Small intestine (tissue), 16 donors: ENCODE measurements at places on chromosomes 1 and 21. TPM values are rescaled to one million over a fixed set of nuclear protein-coding genes. Genes with fewer than 3 reads are reported as not detected.

- no peaks in the 10 kb centered on the region for H3K27me3 ChIP-seq
- no peaks in the 10 kb centered on the region for H3K4me1 ChIP-seq
Measured at GRCh38 chr1:58324558-58324957, 222.0 kb downstream of the OMA1 start.

- H3K27ac ChIP-seq: no peak overlapping the region
- no peak overlapping the region for H3K4me3 ChIP-seq
- no peaks in the 10 kb centered on the region for H3K4me1 ChIP-seq
- DNase-seq: no peak
Measured at GRCh38 chr1:215888159-215888558, 321.1 kb downstream of the KCTD3 start.

The IFI44L gene
- polyA plus RNA-seq: 0.45 TPM

DNA sequence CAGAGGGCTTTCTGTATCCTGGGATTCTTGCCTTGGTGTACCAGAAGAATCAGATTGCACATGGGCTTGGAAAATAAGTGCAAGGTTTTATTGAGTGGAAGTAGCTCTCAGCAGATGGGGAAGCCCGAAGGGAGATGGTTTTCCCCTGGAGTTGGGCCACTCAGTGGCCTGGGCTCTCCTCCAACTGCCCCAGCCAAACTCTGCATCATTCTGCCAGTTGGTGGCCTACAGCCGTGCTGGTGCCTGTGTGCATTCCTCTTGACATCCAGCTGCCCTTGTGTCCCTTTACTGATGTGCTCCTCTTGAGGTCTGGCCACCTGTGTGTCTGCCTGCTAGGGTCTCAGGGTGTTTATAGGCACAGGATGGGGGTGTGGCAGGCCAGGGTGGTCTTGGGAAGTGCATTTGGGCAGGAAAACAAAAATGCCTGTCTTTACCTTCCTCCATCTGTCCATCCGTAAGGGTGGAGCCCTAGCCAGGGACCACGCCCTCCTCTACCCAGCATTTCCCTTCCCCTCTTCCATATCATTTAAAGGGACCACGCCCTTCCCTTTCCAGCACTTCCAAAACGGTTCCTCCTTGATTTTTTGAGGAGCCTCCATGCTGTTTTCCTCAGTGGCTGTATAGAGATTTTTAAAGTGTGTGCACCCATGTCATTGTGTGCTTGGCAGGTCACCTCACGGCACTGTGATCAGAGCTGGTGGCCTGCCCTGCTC, 18.9 kb downstream of the SNAP47 start:
- H3K36me3 ChIP-seq: peaks cover 2% of the 10 kb centered on the region
- DNase-seq: no peak
- no peak overlapping the region for H3K27ac ChIP-seq
- no peak overlapping the region for H3K4me3 ChIP-seq
- H3K27me3 ChIP-seq: no peaks in the 10 kb centered on the region

DNA sequence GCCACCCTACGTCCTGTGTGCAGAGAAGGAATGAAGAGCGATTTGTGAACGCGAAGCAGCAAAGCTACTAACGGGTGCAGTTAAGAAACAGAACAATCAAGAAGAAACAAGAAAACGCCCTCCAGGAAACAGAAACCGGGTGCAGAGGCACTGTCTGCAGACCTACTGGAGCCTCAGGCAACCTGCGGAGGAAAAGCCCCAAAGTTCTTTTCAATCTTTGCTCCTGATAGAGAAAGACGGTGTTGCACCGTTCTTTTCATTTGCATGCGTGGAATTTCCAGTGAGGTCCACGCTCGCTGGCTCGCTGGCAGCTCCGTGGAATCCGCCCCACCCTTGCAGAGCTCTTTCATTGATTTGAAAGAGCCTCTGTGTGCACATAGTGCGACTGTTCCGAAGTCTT, 37.0 kb upstream of the PDE9A start:
- no peaks in the 10 kb centered on the region for H3K36me3 ChIP-seq
- no peak for DNase-seq
- H3K4me1 ChIP-seq: no peaks in the 10 kb centered on the region
- no peak overlapping the region for H3K27ac ChIP-seq
- peaks cover 10% of the 10 kb centered on the region for H3K27me3 ChIP-seq

The SH2D2A gene
- 2.7 TPM for polyA plus RNA-seq

DNA sequence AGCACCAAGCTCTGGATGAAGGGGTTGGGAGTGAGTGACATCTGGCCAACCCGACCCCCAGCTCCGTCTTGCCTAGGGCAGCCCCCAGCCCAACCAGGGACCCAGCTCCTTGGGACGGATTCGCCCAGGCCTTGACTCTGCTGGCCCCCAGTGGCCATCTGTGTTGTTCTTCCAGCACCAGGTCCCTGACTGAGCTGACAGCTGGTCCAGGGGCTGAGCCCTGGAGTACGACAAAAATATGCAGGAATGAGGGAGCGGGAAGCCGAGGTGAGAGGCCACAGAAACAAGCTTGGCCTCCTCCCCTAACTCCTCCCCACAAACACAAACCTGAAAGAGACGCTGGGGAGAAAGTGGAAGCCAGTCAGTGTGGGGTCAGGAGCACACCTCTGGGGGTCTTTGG, 55.0 kb upstream of the PAX7 start:
- H3K27me3 ChIP-seq: peaks cover 3% of the 10 kb centered on the region
- H3K4me3 ChIP-seq: no peak overlapping the region
- DNase-seq: peak; percentile 29
- no peak overlapping the region for H3K27ac ChIP-seq
- no peaks in the 10 kb centered on the region for H3K4me1 ChIP-seq
- H3K36me3 ChIP-seq: no peaks in the 10 kb centered on the region

DNA sequence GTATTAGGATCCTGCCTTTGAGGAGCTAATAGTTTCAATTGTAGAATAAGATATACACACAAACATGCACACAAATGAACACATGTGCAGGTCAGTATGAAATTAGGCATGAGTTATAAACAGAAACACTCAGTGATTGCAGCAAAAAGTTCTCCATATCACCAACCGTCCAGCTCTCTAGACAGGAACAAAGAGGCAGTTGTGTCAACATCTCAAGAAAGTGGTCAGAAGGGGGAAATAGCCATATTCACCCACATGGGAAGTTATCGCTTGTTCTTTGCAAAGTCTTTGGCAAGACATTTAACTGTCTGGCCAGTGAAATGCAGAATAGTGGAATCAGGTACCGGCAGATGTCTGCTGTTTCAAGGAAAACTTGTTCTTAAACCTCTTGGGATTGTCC, 29.4 kb upstream of the PIGC start:
- no peak overlapping the region for H3K27ac ChIP-seq
- no peaks in the 10 kb centered on the region for H3K27me3 ChIP-seq
- no peaks in the 10 kb centered on the region for H3K36me3 ChIP-seq
- H3K4me3 ChIP-seq: no peak overlapping the region
- no peaks in the 10 kb centered on the region for H3K4me1 ChIP-seq

- no peaks in the 10 kb centered on the region for H3K27me3 ChIP-seq
- no peaks in the 10 kb centered on the region for H3K4me1 ChIP-seq
- H3K27ac ChIP-seq: no peak overlapping the region
- no peak for DNase-seq
- H3K4me3 ChIP-seq: no peak overlapping the region
Measured at GRCh38 chr21:46660505-46660904, 25.0 kb downstream of the PRMT2 start.

The DENND2C gene
- not detected for polyA plus RNA-seq

The PTPRF gene
- 78.9 TPM for polyA plus RNA-seq

- H3K27ac ChIP-seq: no peak overlapping the region
- H3K27me3 ChIP-seq: no peaks in the 10 kb centered on the region
- peak; percentile 44 for DNase-seq
- H3K36me3 ChIP-seq: no peaks in the 10 kb centered on the region
- no peak overlapping the region for H3K4me3 ChIP-seq
Measured at GRCh38 chr1:163361123-163361934, 39.6 kb downstream of the NUF2 start.

GRCh38 chr1:206686478-206687249, 2.0 kb downstream of the MAPKAPK2 start:
- peaks cover 21% of the 10 kb centered on the region for H3K4me1 ChIP-seq
- no peaks in the 10 kb centered on the region for H3K27me3 ChIP-seq
- peak overlapping the region; percentile 83 for H3K27ac ChIP-seq
- no peak for DNase-seq
- peak overlapping the region; percentile 74 for H3K4me3 ChIP-seq

DNA sequence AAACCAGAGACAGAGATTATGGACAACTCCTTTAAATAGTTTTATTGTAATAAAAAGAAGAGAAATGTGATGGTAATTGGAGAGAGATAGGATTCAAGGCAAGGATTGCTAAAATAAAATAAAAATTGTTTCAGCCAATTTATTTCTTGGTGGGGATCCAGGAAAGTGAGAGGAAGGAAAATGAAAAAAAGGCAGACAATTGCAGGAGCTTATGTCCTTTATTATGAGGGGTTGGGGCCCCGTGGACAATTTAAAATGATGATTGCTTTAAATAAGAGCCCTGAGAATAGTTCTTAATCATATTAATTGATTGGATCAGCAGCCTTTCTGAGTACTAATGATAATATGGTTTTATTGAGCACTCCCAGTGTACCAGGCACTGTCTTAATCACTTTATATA, 40.2 kb downstream of the RGS2 start:
- no peaks in the 10 kb centered on the region for H3K36me3 ChIP-seq
- no peak overlapping the region for H3K4me3 ChIP-seq
- DNase-seq: no peak
- H3K27ac ChIP-seq: no peak overlapping the region

The GBP4 gene
- polyA plus RNA-seq: 5.9 TPM

- no peak overlapping the region for H3K4me3 ChIP-seq
- no peaks in the 10 kb centered on the region for H3K36me3 ChIP-seq
- DNase-seq: peak; percentile 65
- no peak overlapping the region for H3K27ac ChIP-seq
- H3K4me1 ChIP-seq: no peaks in the 10 kb centered on the region
- no peaks in the 10 kb centered on the region for H3K27me3 ChIP-seq
Measured at GRCh38 chr1:48109390-48110013, 112.3 kb upstream of the TRABD2B start.

DNA sequence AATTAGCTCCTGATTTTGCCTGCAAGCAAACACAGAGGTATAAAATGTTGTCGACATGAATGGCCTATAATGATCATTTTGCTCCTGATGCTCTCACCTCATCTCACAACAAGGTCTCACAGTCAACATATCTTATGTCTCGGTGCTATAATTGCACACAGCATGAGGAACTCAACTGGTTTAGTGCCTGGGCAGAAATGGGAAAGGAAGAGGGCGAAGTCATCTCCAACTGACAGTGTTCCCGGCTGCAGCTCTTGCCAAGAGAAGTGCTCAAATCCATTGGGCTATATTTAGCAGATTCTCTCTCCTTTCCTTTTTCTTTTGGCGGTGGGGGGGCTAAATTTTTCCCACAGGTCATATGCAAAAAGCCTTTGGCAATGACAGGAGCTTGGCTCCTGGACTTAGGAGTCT, 53.0 kb downstream of the SLC45A1 start:
- H3K4me3 ChIP-seq: no peak overlapping the region
- H3K27me3 ChIP-seq: no peaks in the 10 kb centered on the region
- peaks cover 52% of the 10 kb centered on the region for H3K36me3 ChIP-seq
- H3K27ac ChIP-seq: peak overlapping the region; percentile 77
- DNase-seq: no peak

DNA sequence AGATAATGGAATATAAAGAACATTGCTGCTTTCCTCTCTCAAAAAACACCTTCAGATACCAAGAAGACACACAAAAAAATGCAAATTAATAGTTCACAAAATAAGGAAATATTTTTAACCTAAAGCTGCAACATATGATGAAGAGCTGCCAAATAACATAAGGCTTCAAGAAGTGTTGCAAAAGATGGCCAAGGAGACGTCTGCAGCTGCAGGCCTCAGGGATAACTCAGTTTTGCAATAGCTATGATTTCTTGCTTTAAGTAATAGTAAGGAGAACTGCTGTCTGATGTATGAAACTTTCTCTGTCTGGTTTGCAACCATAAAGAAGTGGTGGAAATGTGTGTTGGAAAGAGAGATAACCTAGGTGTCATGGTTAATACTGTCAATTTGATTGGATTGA, 1237.5 kb downstream of the MRPL39 start:
- H3K27ac ChIP-seq: no peak overlapping the region
- no peak for DNase-seq
- H3K4me1 ChIP-seq: no peaks in the 10 kb centered on the region
- no peaks in the 10 kb centered on the region for H3K27me3 ChIP-seq
- H3K36me3 ChIP-seq: no peaks in the 10 kb centered on the region

The IGSF3 gene
- 5.4 TPM for polyA plus RNA-seq

DNA sequence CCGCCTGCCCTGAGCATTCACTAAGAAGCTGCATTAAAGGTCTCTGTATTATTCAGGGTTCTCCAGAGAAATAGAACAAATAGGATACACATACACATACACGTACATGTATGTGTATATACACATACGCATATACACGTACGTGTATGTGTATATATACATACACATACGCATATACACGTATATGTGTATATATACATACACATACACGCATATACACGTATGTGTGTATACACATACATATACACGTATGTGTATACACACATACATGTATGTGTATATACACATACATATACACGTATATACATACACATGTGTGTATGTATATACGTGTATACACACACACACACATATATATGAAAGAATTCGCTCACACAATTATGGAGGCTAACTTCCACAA, 108.9 kb upstream of the BARHL2 start:
- no peaks in the 10 kb centered on the region for H3K4me1 ChIP-seq
- H3K36me3 ChIP-seq: no peaks in the 10 kb centered on the region
- no peak overlapping the region for H3K4me3 ChIP-seq
- H3K27me3 ChIP-seq: peaks cover 7% of the 10 kb centered on the region

The SYT2 gene
- polyA plus RNA-seq: not detected

DNA sequence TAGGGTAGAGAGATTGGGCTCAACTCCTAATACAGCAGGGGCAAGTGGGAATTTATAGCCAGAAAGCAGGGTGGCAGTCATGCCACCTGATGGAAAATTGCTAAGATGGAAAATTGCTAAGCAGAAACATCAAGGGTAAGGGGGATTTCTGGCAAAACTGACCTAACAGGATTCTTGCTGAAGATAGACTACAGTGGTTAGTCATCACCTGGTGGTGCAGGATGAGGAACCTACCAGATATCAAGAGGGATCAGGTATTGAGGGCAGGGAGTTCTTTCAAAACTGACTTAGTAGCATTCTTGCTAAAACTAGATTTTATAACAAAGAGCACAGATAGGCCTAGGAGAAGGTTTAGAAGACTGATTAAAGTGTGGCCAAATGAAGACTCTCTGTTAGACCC, 292.9 kb downstream of the PLPP3 start:
- H3K36me3 ChIP-seq: no peaks in the 10 kb centered on the region
- no peaks in the 10 kb centered on the region for H3K27me3 ChIP-seq

DNA sequence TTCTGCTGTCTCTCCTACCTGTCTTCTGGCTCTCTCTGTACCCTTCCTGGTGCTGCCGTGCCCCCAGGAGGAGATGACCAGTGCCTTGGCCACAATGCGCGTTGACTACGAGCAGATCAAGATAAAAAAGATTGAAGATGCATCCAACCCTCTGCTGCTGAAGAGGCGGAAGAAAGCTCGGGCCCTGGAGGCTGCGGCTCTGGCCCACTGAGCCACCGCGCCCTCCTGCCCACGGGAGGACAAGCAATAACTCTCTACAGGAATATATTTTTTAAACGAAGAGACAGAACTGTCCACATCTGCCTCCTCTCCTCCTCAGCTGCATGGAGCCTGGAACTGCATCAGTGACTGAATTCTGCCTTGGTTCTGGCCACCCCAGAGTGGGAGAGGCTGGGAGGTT, 38.1 kb upstream of the IL19 start:
- no peak for DNase-seq
- H3K4me3 ChIP-seq: no peak overlapping the region
- no peak overlapping the region for H3K27ac ChIP-seq
- no peaks in the 10 kb centered on the region for H3K27me3 ChIP-seq
